ENCODE measurements at places on chromosomes 13 and 19. TPM values are rescaled to one million over a fixed set of nuclear protein-coding genes. Genes with fewer than 3 reads are reported as not detected.

Gene ZSCAN1
- total RNA-seq = under 0.01 TPM

Gene CCDC8
- total RNA-seq = 17.2 TPM

Gene FPR3
- total RNA-seq = under 0.01 TPM

Gene CEACAM8
- not detected for total RNA-seq

Gene FCGBP
- total RNA-seq = 0.51 TPM

Gene KCTD4
- total RNA-seq = not detected

Gene FXYD7
- total RNA-seq = not detected

Gene COX7A1
- total RNA-seq = 30.0 TPM

Gene HSPB6
- total RNA-seq = 47.8 TPM

Gene KLK15
- not detected for total RNA-seq

Gene MED25
- total RNA-seq = 11.2 TPM

Gene MAMSTR
- total RNA-seq = 0.99 TPM

Gene DOHH
- total RNA-seq = 10.3 TPM

Gene CASP14
- not detected for total RNA-seq

Gene GRK1
- not detected for total RNA-seq

Gene MBNL2
- total RNA-seq = 61.1 TPM

Gene LGALS14
- not detected for total RNA-seq

Gene LSM14A
- 97.8 TPM for total RNA-seq

Gene FGF21
- total RNA-seq = not detected

Gene LIM2
- total RNA-seq = not detected

Gene MED4
- total RNA-seq = 25.4 TPM

Gene TBXA2R
- total RNA-seq = 0.77 TPM

Gene TBC1D4
- total RNA-seq = 11.3 TPM

Gene ADGRE3
- total RNA-seq = not detected

Gene APC2
- 0.50 TPM for total RNA-seq

Gene CALR3
- not detected for total RNA-seq

Gene HCST
- total RNA-seq = 2.0 TPM

Gene ADGRE2
- total RNA-seq = under 0.01 TPM

Gene CBY2
- total RNA-seq = not detected

Gene CYP2A6
- not detected for total RNA-seq

Gene UGGT2
- 47.2 TPM for total RNA-seq

Gene LRRC8E
- 2.6 TPM for total RNA-seq

Gene METTL21C
- total RNA-seq = 0.17 TPM

Gene IGFL2
- total RNA-seq = not detected

Gene PSG2
- not detected for total RNA-seq
